Cortex of kidney (tissue), 1 donor: ENCODE measurements at places on chromosomes 3 and 15.

DNA sequence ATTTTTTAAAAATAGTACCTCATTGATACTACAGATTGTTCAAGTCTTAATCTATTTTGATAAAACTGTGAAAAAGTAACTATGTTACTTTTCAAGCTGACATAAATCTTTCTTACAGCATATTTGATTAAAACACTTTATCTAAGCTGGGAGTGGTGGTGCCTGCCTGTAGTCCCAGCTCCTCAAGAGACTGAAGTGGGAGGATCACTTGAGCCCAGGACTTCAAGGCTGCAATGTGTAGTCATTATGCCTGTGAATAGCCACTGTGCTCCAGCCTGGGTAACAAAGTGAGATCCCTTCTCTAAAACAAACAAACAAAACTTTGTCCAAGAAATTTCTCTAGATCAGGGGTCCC, 59.6 kb upstream of the NEDD4 start:
- DNase-seq: no peak

DNA sequence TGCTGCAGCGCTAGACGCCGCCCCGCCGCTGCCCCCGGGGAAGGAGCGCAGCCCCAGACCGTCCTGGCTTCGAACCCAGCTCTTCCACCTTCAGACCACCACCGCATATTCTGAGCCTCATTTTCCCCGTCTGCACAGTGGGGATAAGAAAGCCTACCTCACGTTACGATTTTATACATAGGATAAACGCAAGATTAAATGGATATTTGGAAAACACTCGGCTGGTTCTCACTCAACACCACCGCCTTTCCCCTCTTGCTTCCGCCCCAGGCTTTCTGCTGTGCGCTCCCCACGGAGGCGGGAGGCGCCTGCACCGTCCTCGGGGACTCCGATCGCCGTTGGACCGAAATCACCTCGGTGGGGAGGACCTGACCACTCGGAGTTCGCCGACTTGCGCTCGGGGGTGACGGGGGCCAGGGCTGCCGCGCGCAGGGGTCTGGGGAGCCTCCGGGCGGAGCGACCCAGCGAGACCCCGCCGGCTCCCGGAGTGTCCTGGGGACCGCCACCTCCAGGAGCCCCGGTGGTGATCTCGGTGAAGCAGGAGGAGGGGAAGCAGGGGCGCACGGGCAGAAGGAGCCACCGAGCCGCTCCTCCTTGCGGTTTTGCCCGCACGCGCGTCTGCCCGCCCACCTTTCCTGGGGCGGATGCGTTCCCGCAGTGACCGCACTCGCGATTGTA, 4.0 kb downstream of the FBXL22 start:
- DNase-seq: no peak

DNA sequence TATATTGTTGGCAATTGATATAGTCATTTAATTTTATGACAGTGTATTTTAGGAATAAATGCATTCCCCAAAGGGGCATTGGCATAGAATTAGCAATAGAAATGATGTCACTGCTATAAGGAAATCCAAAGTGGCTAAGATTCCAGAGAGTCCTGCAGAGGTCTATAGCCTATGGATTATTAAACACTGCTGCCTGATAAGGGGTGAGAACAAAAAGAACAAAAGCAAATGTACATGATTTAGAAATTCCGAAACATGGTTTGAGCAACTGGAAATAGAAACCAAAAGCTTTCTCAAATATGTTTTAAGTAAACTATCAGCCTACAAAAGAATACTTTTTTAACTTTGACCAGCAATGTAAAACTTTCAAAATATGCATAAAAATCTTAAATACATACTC, 280.1 kb upstream of the RASGRP1 start:
- DNase-seq: no peak

- no peak for DNase-seq
These were observed 324.7 kb upstream of the SLCO3A1 start for GRCh38 chr15:91528801-91529200.
